ENCODE measurements at places on chromosomes 3 and 15. TPM values are rescaled to one million over a fixed set of nuclear protein-coding genes. Genes with fewer than 3 reads are reported as not detected.

Gene PPCDC
- total RNA-seq = 22.7 TPM

Gene THAP10
- total RNA-seq = 4.1 TPM

Gene HCLS1
- total RNA-seq = 0.15 TPM

Gene CHRM5
- total RNA-seq = 0.06 TPM

Gene RYR3
- total RNA-seq = 0.07 TPM

Gene RHOV
- 3.9 TPM for total RNA-seq

Gene MAN2C1
- 74.5 TPM for total RNA-seq

Gene DPPA2
- not detected for total RNA-seq

Gene KLHL6
- not detected for total RNA-seq

Gene C3orf85
- total RNA-seq = not detected

Gene TRA2B
- total RNA-seq = 180 TPM
